SJSA1 (cell line): ENCODE measurements at places on chromosomes 2 and 18. TPM values are rescaled to one million over a fixed set of nuclear protein-coding genes. Genes with fewer than 3 reads are reported as not detected.

PCARE gene
- not detected in 2 replicates for total RNA-seq

CCBE1 gene
- total RNA-seq: 5.1 and 6.6 TPM in 2 replicates

GTF2A1L gene
- 0.11 TPM in 1 of 2 replicates, not detected in the other for total RNA-seq

HOXD9 gene
- total RNA-seq: 1.8 TPM in 2 replicates

MPP4 gene
- total RNA-seq: 3.3 and 5.3 TPM in 2 replicates

ABCG8 gene
- not detected in 2 replicates for total RNA-seq

NEU4 gene
- total RNA-seq: not detected in 2 replicates

LAPTM4A gene
- 161 and 214 TPM in 2 replicates for total RNA-seq

GALR1 gene
- total RNA-seq: not detected in 2 replicates

HYCC2 gene
- total RNA-seq: 6.7 and 14.8 TPM in 2 replicates

LIMS1 gene
- total RNA-seq: 106 and 169 TPM in 2 replicates

UGT1A5 gene
- total RNA-seq: not detected in 2 replicates

CFAP65 gene
- not detected in 2 replicates for total RNA-seq

GATA6 gene
- 3.5 and 8.8 TPM in 2 replicates for total RNA-seq

C2orf72 gene
- total RNA-seq: 0.41 TPM in 1 of 2 replicates, not detected in the other

ASIC4 gene
- not detected in 2 replicates for total RNA-seq

CTDP1 gene
- total RNA-seq: 23.0 TPM in 2 replicates

SGPP2 gene
- total RNA-seq: not detected in 2 replicates

SOX11 gene
- total RNA-seq: 0.05 TPM in 1 of 2 replicates, not detected in the other
